Vein endothelial cell (primary cell): ENCODE measurements at places on chromosomes 16 and 17. TPM values are rescaled to one million over a fixed set of nuclear protein-coding genes. Genes with fewer than 3 reads are reported as not detected.

TEX2 gene
- 18.0 and 20.3 TPM in 2 replicates for total RNA-seq

DOC2A gene
- total RNA-seq, result 0.29 TPM in 1 of 2 replicates, not detected in the other

MT1A gene
- 1.7 and 5.6 TPM in 2 replicates for total RNA-seq

TIMM22 gene
- 20.9 and 23.1 TPM in 2 replicates for total RNA-seq

PABPN1L gene
- total RNA-seq, result not detected in 2 replicates

GP1BA gene
- not detected in 2 replicates for total RNA-seq
